ENCODE measurements at places on chromosomes 2 and 18.

GRCh38 chr2:144350151-144350802, 169.6 kb downstream of the ZEB2 start:
- DNase-seq: no peak

DNA sequence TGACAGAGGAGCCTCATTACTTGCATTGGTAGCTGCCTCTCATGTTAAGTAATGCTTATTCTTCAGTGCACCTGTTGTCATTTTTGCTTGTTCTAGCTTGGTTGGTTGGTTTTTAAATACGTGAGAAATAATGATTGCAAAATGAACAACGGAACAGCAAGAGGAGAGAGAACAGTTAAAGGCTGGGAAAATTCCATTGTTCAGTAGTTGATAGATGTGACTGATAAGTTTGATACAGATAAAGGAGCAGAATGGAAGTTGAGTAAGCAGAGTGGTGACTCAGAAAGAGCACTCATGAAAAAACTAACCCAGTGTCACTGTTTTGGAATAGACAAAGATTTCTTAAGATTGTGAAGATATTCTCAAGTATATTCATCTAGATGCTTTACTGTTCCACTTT, 50.5 kb downstream of the MTA3 start:
- DNase-seq: no peak

- DNase-seq: no peak
These were observed 42.8 kb upstream of the PCBP1 start for GRCh38 chr2:70044290-70045040.

DNA sequence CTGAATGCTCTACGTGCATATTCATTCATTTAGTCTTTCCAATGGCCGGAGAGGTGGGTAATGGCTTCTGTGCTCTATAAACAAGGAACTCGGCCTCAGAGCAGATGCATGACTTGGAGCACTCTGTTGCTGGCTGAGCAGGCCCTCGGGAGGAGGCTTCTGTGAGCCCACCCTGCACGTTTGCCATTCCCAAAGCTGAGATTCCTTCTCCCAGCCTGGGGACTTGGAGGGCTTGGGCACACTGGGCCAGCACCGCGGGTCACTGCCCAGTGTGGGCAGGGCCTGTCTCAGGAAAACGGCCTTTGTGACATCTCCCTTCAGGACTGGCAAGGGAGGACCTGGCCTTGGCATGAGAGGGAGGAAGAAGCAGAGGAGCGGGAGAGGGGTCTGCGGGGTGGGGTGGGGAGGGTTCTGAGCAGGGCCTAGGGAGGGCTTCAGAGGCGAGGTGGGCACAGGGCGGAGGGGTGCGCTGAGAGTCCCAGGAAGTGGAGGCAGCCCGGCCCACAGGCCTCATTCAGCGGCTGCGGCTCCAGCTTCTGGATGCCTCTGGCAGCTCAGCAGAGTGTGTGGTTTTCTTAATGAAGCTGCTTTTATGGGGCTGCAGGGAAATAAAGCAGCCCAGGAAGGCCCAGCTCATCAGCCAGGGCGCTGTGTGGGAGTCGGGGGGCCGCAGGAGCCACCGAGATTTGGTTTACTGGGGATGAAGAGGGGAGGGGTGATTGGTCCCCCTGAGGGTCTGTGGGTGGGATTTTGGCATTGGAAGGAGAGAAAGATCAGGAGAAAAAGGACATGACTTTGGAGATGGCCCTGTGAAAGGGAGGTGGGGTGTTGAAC, 51.7 kb upstream of the OTOF start:
- DNase-seq: no peak

GRCh38 chr18:39661856-39662366, 2096.3 kb upstream of the CELF4 start:
- DNase-seq: no peak

- DNase-seq: no peak
These were observed 112.2 kb upstream of the TPO start for GRCh38 chr2:1301056-1301455.

GRCh38 chr2:135451966-135452365, 79.1 kb downstream of the ZRANB3 start:
- no peak for DNase-seq

DNA sequence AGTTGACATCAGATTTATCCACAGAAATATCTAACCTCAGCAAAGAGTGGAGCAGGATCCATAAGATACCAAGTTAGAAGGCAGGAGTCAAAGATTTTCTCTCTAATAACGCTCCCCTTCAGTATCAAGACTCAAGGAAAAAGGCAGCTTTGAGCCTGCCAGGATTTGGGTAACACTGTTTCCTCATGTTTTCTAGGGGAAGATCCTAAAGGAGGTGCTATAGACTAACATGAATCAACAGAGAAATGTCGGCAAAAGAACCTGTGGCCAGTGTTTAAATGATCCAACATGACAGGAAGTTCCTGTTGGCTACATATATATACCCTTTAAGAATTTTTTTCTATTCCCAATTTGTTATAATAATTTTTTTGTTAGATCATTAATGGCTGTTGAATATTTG, 402.3 kb downstream of the TGIF1 start:
- DNase-seq: no peak

- no peak for DNase-seq
These were observed 67.7 kb downstream of the EDAR start for GRCh38 chr2:108921096-108922030.

GRCh38 chr2:219000569-219000960, 7.3 kb upstream of the CRYBA2 start:
- no peak for DNase-seq

DNA sequence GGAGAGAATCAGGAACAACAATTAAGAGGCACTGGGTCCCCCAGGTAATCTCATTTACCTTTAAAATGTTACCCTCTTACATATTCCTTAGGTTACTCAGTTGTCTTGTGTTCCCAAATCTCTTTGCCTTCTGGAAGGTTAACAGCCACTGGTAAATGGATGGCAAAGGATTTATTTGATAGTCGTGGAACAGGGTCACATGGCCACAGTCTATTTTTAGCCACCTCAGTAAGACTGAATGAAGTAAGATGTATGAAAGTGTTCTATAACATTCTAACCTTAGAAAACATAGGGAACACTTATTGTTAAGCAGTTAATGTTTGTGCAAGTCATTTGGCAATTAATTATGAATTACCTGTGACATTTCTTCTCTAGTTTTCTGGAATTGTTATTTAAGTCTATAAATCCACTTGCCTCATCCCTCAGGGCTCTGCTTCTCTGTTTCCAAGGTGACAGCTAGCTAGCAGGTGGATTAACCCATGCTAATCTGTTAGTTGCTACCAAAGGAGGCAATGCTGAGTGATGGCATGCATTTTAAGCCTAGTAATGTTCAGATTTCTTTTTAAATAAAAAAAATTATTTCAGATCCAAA, 211.0 kb downstream of the PIK3C3 start:
- no peak for DNase-seq

Measured in caudate nucleus (tissue), 63 donors.